Fibroblast of upper back skin (primary cell): ENCODE measurements at places on chromosomes 16 and 17.
A peak's percentile ranks its signal among the peaks of the same experiment; 100 is the strongest.

DNA sequence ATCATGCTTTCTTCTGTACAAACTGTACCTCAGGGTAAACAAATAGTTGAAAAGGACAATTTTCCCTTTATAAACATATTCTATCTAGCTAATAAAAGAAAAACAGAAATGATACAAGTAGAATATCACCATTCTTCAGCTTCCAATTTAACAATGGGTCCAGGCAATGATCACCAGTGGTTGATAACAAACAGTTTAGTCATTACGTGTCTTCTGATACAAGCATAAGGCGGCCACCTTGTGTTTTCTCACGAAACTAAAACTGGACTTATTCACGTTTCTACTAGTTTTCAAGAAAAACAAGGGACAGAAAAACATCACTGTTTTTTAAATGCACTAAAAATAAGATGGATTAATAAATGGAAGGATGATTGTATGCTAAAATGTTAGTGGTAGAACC is 58.3 kb downstream of the STH start:
- DNase-seq: no peak

- no peak for DNase-seq
Observed at GRCh38 chr16:79918916-79919315, 318.4 kb upstream of the MAF start.

DNA sequence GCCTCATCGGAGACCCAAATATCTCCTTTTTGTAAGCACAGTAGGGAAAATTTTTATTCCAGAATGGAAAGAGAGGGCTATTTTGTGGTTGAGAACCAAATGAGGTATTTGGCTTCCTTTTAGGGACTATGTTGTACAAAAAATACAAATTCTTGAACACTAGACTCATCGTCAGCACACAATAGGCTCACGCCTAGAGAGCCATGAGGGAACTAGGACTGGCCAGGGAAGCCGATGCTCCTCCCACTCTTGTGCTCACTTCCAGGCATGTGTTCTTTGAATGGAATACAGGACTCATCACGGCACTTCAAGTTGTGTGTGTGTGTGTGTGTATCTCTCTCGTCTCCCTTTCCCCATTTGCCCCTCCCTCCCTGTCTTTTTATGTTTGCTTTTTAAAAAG is 17.8 kb upstream of the BLMH start:
- DNase-seq: peak; percentile 50

DNA sequence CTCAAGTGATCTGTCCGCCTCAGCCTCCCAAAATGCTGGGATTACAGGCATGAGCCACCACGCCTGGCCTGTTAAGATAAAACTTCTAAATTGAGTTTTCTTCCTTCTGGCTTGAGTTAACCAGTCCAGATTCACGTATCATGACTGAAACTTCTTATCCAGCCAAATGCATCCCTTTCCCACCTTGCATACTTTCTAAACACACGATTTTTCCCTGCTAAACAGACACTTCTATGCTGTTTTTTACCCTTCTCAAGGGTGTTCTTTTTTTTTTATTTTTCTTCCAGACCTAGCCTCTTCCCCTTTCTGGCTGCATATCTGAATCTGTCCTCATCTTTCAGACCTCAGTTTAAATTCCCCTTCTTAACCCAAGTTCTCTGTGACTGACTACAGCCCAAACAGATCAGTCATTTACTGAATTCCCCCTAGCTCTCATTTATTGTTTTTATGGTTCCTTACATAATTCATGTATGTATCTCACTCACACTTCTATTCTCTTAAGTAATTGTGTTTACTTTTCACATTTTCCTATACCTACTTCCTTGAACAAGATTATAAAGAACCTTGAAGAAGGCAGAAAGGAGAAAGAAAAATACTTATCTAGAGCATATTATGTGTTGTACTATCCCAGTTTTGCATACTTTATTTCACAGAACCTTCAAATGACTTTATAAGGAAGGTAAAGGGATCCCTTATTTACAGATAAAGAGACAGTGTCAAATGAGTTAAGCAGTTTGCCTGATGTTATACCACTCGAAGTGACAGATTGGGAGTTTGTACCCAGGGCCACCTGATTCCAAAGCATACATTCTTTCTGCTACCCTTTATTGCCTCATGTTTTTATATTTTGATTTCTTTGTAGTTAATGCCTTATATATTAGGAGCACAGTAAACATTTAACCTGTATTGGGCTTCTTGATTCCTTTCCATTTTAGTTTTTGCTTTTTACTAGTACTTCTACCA is 5.2 kb downstream of the EVI2B start:
- DNase-seq: no peak

DNA sequence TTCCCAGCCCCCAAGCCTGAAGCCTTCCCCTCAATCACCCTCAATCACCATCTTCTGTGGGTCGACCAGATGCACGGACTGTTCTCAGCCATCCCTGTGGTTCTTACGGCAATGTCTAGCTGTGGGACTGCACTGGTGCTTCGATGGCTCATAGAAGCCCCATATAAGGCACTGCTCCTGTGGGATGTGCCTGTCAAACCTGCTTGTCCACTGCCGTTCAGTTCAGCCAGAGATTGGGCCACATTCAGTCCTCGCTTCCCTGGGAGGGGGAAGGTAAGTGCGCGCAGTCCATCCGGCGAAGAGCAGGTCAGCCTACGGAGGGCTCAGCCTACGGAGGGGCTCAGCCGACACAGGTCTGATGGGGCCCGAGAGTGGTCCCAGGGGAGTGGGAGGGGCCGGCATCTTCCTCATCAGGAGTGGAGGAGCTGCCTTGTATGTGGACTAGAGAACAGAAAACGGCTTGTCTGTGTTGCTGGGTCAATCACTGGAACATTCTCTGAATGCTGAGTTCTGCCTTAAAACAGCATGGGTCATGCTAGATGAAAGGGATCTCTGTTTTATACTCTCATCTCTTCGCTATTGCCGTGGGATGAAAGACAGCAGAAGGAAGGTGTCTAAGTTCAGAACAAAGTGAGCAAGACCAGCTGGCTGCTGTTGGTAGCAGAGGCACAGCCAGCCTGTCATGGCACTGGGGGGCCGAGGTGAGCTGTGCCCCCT is at the start of gene CARD14:
Gene CARD14 (plus strand): TSS at position 247 of the 717 bp plus-strand sequence. CDS start 11,409 bp downstream, outside the sequence.
- DNase-seq: no peak

DNA sequence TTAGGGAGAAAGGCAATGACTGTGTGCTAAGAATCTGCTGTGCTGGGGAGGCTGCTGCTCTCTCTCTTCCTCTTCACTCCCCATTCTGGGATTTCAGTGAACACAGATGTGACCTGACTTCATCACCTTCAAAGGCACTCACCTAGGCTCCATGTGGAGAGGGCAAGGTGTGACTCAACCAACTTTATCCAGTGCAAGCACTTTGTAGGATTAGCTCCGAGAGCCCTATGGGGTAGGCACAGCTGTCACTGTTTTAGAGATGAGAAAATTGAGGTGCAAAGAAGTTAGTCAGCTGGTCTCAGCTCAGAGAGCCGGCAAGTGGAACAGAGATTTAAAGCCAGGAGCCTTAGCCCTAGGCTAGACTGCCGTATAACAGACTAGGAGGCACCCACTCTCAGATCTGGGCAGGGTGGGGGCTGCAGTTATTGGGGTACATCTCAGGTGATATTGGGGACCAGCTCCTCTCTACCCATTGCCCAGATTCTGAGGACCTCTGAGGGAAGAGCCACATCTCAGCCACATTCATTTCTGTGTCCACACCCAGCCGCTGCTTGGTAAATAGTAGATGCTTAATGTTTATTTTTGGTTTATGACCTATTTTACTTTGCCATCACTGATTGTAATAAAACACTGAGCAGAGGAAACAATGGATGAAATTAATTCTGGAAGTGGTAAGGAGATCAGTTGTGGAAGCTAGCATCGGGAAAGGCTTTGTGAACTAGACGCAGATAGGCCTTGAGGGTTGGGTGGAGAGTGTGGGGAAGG is 138.8 kb downstream of the CCDC182 start:
- DNase-seq: no peak

GRCh38 chr16:12575288-12575687 is 228.4 kb downstream of the CPPED1 start:
- DNase-seq: no peak

- DNase-seq: no peak
Observed at GRCh38 chr16:3528406-3528805, 27.6 kb downstream of the CLUAP1 start.

DNA sequence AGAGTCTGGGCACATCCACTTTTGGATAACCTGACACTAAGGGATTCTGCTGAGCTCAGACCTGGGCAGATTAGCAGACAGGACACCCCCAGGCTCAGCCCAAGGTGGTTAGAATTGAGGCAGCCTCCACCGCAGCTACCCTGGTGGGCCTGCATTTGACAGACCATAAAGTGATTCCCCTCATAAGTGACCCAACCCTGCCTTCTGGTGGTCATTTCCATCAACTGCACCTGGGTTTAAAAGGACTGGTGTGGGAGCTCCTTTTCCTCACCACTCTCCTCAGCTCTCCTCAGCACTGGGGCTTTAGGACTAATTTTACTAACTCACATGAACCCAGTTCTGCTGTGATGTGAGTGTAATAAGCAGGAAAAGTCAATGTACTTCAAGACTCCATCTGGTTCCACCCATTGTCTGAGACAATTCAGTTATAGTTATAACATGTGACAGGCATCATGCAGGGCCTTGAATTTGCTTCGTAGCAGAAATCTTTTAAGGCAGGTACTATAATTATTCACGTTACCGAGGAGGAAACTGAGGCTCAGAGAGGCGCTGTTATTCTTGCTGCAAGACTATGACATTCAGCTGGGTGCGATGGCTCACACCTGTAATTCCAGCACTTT is 42.5 kb downstream of the MYH3 start:
- peak; percentile 85 for DNase-seq

DNA sequence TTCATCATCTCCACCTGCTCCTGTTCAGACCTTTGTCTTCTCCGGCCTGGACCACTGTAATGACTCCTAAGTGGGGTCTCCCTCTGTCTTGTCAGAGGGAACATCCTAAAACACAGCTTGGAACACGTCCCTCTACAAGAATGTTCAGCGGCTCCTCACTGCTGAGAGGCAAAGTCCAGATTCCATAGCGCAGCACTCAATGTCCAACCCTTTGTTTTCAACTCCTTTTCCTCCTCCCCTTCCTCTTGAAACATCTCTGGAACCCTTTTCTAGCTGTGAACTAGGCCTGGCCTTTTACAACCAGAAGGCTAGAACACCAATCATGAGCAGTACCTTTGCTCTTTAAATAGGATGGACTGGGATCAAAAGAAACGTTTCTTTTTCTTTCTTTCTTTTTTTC is 914 bp downstream of the C17orf50 start:
- DNase-seq: no peak

- DNase-seq: peak; percentile 96
Observed at GRCh38 chr17:71412803-71413202, 708.0 kb upstream of the SOX9 start.

- DNase-seq: no peak
Observed at GRCh38 chr16:78696797-78697196, 597.3 kb downstream of the WWOX start.

DNA sequence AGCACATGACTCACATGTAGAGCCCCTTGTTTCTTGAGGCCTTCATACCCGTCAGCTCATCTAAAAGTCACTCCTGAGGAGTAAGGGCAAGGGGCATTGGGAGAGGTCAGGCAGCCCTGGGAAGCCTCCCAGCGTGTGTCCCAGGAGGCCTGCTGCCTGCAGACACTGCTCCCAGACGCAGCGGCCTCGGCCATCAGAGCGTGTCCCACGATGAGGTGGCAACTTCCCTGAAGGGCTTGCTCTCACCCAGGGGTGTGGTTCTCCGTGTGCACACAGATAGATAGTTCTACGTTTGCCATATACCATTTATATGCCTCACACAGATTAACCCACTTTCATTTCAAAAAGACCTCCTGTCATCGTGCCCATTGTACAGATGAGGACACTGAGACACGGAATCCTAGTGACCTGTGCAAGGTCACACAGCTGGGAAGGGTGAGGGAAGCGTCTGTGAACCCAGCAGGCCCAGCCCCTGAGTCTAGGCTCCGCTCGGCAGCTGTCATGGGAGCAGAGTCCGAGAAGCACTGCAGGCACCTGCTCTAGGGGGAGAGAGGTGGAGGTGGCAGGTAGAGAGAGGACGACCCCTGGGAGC is 8.3 kb downstream of the TUBB3 start:
- no peak for DNase-seq

- no peak for DNase-seq
Observed at GRCh38 chr17:75634754-75635609, 1.7 kb downstream of the SMIM5 start.

DNA sequence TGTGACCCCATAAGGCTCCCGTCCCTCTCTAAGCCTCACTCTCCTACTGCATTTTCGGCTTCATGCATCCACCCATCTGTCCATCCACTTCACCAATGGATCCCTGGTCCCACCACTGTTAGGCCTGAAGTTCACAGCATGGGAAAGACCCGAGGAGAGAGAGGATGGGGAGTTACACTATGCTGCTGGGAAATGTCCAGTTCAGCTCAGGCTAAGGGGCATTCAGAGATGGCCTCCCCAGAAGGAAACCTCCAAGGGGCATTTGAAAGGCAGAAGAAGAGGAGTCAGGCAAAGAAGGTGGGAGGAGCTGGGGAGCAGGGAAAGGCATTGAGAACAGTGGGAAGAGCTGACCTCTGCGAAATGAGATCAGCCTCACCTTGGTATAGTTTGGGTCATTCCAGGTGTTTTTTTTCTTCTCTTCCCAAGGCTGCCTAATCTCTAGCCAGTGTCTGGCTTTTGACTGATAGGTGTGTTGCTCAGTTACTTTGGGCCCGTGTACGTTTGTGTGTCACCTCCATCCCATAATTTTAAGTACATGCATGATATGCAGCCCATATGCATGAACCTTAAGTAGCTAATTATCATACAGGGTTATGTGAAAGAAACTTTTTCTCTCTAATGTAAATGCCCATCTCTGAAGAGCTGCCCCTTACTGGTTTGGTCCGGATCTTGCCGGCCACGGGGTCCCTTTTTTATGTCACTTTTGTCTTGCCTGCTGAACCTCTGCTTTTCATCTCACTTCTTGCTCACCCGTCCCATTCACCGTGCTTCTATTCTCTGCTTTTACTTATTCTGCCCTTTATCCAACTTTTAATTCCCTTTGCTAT is 11.6 kb upstream of the DRC7 start:
- no peak for DNase-seq

DNA sequence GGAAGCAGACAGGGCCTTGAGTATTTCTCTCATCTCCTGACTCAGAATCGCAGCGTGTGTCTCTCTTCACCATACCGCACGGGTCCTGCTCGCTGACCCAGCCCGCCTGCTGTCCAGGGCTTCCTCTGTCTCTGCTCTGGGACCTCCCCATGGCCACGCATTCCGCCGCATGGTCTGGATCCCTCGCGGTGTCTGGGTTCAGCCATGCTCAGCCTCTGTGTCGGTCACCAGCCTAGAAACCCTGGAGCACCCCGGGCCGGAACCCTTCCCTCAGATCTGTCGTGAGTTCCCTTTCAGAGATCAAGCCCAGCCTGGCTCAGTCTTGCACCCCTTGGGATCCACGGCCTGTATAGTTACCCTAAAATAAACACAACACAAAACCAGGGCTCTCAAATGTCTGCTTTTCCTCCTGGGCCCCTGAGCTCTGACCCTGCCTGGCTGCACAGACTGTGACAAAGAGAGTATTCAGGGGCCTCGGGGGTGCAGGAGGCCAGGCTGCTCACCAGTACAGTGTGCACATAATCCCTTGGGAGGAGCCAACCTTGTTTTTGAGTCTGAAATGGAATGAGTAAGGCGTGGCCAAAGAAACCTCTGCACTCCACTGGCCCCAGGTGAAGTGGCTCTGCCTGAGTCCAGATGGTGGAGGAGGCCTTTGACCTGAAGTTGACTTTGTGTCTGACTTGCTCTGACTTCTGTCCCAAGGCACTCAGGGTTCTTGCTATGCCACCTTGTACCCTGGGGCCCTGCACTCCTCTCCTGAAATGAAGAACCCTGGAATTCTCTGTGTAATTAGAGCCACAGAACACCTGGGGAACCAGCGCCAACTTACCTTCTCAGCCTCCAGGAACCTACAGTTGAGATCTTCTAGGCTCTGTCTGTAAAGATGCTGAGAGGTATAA is 5.8 kb upstream of the SPIRE2 start:
- DNase-seq: no peak
